WTC11 (cell line): ENCODE measurements at places on chromosomes 2 and 18.

GRCh38 chr2:17747684-17748452 lies 5.7 kb downstream of the SMC6 start:
- DNase-seq, result no peak

DNA sequence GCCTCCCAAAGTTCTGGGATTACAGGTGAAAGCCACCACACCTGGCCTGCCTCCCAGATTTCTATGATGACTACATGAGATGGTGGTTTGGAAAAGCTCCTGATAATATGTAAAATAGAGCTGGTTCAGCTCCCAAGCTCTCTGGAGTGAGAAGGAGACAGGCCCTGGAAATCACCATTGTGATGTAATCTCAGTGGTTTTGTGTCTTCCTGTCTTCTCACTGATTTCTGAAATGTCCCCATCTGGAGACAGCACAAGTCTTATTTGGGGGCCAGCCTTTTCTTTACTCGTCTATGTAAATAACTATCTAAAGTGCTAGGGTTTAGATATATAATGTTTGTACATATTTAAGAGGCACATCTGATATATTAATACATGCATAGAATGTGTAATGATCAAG lies 64.0 kb downstream of the CCNT2 start:
- no peak for DNase-seq

DNA sequence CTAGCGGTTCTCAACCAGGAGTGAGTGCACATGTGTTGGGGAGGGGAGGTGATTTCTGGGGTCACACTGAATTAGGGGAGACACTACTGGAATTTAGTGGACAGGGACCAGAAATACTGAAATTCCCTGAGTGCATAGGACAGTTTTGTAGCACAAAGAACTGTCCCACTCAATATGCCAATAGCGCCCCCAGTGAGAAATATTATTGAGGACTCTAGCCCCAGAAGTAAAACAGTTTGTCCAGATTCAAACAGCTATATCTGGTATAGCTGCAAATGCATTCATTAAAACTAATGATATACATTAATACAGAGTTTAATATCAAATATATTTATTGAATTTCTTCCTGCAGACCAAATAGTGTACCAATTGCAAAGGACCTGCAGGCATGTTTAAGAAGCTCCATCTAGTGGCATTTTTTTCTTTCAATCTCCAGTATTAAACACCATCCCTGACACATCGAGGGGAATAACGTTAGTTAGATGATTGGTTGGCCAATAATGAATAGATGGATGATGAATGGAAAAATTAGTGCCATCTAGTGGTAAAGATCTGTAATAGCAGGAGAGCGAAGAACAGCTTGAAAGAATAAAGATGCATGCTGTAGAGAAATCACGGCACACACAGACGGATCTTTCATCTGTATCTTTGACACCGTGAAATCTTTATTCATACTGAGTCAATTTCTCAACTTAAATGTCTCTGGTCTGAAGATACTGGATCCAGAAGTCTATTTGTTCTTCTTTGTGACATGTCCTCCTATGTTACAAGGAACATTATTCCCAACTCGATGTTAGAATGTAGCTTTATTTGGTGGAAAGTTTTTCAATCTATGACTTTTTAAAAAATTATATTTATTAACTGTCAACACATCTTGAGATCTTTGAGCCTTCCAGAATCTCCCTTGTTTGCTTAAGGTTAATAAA lies 62.5 kb downstream of the DHRS9 start:
- no peak for DNase-seq

DNA sequence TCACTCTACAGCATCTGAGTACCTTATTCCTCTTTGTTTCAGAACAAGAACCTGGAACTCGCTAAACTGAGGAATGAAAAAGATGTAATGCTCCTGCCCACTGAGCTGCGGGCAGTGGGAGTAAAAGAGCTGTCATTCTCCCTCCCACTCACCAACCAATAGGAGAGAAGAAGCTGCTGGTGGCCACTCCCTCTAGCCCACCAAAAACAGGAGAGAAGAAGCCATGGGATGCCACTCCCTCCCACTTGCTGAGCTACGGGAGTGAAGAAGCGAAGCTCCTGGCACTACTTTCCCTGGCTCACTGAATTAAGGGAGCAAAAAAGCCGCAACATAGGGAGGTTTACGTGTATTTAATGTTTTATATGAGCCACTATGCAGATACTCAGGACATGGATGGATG lies 53.7 kb downstream of the RIT2 start:
- peak; percentile 10 for DNase-seq

GRCh38 chr2:45607701-45608100 lies 3.4 kb downstream of the SRBD1 start:
- DNase-seq, result no peak

GRCh38 chr2:191247381-191248057 lies 2.3 kb downstream of the MYO1B start:
- DNase-seq, result no peak

DNA sequence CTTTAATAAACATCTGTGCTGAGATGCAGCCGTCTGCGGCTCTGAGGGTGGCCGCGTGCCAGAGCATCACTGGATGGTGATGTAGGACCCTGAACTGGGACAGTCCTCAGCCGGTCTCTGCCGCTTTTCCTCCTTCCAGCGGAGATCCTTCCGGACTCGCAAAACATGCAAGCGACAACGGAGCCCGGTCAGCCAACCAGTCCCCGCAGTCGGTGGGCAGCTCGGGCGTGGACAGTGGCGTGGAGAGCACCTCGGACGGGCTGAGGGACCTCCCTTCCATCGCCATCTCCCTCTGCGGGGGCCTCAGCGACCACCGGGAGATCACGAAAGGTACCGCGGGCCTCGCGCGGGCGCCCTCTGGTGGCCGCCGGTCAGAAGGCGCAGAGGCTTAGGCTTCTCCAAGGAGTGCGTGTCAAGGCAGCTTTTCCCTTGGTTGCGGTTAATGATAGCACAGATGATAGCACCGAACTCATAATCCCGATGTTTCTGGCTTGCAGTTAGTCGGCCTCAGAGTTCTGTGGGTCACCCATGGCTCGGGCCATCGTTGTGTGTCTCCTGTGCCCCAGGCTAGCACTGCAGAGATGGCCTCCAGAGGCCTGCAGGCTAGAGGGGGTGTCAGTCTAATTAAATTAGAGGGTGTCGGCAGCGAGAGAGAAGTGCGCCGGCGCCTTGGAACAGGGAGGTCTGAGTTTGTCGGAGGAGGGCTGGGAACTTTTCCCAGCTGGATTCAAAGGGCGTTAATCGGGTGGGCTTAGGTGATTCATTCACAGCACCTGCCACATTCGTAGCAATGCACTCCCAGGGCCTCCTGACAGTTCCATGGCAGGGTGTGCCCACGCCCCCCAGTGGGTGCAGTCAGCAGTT lies 38.5 kb downstream of the LPIN1 start:
- DNase-seq, result peak; percentile 80

DNA sequence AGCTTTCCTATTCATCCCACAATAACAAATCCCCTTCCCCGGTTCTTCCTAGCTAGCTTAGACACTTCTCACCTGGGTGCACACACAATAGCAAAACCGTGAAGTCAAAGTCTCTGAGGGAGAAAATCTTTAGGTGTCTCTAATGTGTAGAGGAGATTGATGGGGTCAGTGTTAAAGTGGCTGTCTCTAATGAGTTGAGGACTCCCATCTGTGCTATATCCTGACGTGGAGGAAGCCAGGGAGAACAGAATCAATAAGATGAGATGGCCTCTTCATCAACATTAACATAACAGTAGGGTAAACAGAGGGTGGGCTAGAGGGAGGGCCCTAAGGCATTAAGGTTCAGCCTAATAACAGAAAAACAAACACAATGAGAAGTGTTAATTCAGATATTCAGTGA lies 120.4 kb downstream of the SLC5A7 start:
- no peak for DNase-seq

- no peak for DNase-seq
Measured at GRCh38 chr2:165470361-165470760, 863 bp downstream of the CSRNP3 start.

DNA sequence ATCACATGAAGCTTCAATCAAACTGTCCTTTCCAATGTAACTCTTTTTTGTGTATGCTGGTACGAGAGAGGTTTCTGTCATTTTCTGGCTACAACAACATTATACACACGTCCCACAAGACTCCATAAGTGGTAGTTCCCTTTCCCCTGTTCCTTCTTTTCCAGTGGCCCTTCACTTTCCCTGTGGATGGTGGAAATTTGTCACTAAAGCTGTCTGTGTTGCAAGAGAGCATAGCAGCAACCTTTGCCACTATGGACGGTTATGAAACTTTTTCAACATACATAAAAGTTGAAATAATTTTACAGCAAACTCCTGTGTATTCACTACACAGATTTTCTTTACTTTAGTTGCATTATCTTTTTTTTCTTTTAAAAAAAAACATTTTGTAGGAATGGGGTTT lies 18.7 kb downstream of the DBI start:
- no peak for DNase-seq

DNA sequence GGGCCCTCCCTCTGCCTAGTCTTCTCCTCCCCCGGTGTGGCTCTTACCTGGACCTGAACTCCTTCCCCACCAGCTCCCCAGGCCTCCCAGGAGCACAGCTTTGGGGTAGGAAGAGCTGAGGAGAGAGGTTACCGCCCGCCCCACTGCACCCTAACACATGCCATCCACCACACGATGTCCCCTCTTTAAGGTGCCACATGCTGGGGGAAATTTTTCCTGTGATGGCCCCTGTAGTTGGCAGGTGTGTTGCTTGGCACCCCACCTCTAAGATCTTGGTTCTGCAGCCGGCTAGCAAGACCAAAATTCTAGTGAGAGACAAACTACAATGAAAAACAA lies 6.9 kb upstream of the TEX261 start:
- no peak for DNase-seq

DNA sequence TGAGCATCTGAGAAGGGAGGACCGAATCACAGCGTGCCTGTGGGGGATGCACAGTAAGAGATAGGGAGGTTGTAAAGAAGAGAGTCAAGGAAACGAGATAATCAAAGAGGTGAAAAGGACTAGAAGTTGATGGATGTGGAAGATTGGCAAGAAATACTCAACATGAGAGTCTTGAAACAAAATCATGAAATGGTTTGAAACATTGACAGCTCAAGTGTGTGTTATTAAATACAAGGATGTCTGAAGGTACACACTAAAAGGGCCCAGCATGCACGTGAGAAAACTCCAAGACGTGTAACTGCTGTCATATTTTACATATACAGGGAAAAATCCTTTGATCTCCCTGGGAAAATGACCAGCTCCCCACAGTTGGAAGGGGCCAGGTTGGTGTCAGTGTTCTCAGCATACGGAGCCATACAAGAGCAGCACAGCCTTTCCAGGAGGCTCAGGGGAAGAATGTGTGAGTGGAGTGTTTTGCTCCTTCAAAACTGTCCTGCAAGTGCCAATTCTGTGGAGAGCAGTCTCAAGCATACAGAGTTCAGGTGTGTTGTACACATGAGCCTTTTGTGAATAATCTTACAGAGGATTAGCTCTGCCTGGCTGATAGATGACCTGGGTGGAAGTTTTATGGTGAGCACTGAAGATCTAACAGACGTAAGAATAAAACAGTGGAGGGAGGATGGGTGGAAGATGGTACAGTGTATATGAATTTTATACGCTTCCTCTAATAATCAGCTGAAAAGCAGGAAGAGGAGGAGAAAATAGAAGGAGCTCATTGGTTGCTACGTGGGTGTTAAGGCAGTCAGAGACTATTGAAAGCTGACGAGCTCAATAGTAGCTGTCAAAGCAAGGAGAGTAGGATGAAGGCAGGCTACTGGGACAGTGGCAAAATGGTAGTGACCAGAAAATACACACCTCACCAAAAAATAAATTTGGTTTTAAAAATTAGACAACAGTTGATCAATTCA lies 126.8 kb downstream of the ATP9B start:
- no peak for DNase-seq

DNA sequence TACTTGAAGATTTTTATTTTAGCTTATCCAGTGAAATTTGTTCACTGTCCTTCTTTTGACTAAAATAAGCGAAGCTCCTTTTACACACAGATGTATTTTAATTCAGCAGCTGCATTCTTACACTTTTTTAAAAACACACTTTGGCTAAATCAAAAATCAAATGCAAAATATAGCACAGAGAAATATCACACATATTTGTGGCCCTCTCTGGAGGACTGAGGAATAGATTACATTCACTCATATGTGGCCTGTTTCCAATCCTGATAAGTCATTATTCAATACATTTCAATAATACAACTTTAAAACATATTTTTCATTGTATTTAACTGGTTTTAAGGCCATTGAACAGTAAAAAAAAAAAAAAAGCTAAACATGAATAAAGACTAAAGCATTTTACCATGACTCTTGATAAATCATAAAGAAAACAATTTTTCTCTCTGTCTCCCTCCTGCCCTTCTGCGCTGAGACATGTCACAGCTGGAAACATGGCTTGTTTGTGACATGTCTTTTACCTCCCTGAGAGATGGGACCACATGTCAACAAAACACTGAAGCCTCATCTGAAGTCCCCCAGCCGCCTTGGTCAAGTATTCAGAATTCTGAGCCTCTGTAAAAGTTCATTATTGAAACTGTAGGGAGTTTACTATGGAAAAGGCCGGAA lies 221.0 kb downstream of the ZNF407 start:
- DNase-seq, result no peak

- DNase-seq, result no peak
Measured at GRCh38 chr2:206435742-206436141, 7.6 kb upstream of the ADAM23 start.

DNA sequence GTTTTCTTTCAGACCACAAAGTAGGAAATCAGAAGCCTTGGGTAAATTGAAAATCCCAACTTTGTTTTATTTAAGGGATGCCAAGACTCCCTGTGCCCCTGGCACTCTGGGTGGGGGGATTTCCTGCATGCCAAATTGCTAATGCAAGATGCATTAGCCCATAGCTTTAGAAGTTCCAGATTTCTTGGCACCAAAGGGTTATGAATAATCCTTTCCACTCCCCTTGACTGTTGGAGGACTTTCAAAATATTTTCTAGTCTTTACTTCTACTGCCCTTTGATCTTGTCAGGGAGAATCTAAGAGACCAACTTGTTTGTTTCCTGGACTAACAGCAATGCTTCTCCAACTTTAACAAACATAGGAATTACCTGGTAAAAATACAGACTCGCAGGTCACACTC lies 81.8 kb upstream of the TGIF1 start:
- DNase-seq, result no peak

DNA sequence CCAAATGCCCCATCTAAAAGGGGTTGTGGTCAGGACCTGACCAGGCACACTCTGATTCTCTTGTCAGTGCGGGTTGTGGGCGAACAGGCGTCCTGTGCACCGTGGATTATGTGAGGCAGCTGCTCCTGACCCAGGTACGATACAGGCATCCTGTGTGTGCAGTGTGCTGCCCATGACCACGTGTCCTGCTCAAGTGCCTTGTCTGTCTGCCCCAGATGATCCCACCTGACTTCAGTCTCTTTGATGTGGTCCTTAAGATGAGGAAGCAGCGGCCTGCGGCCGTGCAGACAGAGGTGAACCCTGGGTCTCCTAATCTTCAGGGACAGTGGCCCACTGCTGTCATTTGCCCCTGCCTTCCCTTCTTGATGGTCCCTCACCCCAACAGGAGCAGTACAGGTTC lies 14.6 kb downstream of the PTPN18 start:
- DNase-seq, result no peak
